ENCODE measurements at places on chromosomes 3 and 15.

DNA sequence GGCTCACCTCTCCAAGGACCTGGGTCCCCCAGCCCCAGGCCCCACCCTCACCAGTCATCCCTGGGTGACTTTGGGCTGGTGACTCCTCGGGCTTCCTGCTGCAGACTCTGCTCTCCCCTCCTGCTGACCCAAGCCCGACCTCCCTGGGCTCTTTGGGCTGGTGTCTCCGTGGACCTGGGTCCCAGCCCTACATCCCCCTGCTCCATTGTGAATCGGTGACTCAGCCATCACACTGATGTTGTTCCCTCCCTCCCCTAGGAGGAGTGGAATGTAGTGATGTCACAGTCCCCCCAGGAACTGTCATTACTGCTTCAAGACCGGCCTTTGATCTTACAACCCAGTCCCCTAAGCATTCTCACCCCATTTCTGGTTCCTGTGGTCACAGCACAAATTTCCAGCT, 83.7 kb downstream of the ADAMTS7 start:
- no peak for DNase-seq

GRCh38 chr15:77867266-77868047, 210.1 kb downstream of the TBC1D2B start:
- no peak for DNase-seq

- DNase-seq: no peak
Observed at GRCh38 chr3:119571688-119572087, 7.6 kb upstream of the ADPRH start.

GRCh38 chr3:10495003-10495402, 10.4 kb downstream of the ATP2B2 start:
- DNase-seq: no peak

GRCh38 chr15:39336926-39337325, 244.0 kb upstream of the THBS1 start:
- DNase-seq: no peak

- no peak for DNase-seq
Observed at GRCh38 chr3:37241880-37242279, 67.5 kb upstream of the LRRFIP2 start.

- no peak for DNase-seq
Observed at GRCh38 chr3:174232658-174233429, 626.3 kb upstream of the NAALADL2 start.

DNA sequence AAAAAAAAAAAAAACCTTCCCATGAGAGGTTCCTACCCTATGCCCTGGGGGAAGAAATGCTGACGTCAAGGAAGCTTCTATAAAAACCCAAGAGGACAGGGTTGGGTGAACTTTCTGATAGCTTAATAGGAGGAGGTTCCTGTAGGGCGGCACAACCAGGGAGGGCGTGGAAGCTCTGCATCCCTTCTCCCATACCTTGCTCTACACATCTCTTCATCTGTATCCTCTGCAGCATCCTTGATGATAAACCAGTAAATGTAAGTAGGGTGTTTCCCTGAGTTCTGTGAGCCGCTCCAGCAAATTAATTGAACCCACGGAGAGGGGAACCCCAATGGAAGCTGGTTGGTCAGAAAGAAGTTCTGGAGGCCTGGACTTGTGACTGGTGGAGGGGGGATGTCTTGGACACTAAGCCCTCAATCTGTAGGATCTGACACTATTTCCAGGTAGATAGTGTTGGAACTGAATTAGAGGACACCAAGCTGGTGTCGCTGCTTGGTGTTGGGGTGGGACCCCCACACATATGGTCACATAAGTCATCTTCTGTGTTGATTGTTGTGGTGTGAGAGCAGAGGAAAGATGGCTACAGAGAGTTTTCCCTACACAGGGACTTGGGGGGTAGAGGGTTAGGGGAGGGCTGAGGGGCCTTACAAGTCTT, 91.5 kb downstream of the ST6GAL1 start:
- peak; percentile 74 for DNase-seq

DNA sequence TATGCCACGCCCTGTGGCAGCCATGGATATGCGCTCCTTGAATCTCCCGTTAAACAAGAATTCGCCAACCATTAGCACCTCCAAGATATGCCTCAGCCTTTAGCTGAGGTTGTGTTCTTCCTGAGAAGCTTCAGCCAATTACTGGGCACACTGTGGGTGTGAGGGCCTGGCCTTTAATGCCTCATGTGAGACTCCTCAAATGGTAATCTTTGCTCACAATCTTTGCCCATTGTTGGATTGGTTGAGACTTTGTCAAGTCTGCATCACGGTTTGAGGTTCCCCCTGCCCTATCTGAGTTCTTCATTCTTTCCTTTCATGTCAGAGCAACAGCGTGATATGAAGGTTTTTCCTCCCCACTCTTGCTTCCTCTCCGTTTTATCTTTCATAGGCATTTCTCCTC, 108.1 kb upstream of the CCDC54 start:
- DNase-seq: no peak

GRCh38 chr3:55286693-55287092, 200.4 kb downstream of the WNT5A start:
- DNase-seq: no peak

DNA sequence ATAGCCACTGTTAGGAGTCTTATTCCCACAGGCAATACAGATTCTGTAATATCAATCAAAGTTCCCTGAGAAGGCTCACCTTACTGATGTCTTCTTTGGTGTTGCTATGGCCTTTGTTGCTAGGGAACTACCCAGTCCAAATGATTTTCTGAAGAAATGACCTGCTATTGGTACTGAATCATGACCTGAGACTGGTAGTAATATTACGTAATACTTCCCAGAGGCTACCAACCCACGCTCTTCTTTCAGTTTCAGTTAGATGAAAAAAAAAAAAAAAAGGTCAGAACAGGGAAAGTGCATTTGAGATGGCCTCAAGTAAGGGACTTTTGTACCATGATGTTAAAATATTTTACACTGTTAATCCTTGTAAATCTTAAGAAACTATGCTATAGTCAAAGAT, 1092.5 kb upstream of the EPHA6 start:
- no peak for DNase-seq

DNA sequence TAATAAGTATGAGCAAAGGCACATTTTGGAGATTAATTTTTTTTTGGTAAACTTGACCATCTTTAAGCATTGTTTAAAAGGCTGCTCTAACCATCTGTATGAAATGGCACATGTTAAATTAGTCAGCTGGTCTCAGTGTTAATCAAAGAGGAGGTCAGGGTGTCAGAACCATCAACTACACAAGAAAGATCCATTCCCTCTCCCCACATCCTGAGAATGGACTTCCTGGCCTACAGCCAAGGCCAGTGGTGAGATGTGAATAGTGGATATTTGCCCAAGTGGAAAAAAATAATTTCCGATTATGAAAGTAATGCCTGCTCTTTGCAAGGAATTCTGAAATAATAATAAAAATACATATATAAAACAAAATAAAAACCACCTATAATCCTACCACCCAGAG, 641.7 kb downstream of the NR2F2 start:
- no peak for DNase-seq

- no peak for DNase-seq
Observed at GRCh38 chr3:172151651-172152649, 112.6 kb downstream of the FNDC3B start.

DNA sequence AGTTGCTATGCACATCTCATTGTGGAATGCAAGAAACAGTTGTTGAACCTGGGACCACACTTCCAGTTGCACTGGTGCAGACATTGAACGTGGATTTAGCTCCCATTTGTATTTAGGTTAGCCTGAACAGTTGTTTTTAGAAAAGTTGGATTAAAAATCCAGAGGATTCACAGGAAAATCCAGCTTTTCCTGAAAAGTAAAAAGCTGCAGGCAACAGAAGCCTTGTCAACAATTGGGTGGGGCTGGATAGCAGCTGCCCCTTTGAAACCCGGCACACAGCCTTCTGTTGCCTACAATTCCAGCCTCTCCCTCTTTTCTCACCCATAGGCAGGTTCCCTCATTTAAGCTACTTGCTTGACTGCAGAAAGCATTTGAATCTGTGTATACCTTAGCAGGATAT, 165.3 kb upstream of the TBL1XR1 start:
- DNase-seq: no peak

- DNase-seq: no peak
Observed at GRCh38 chr3:115324056-115324455, 177.0 kb upstream of the ZBTB20 start.

- DNase-seq: no peak
Observed at GRCh38 chr3:3771567-3771966, 27.7 kb upstream of the LRRN1 start.

DNA sequence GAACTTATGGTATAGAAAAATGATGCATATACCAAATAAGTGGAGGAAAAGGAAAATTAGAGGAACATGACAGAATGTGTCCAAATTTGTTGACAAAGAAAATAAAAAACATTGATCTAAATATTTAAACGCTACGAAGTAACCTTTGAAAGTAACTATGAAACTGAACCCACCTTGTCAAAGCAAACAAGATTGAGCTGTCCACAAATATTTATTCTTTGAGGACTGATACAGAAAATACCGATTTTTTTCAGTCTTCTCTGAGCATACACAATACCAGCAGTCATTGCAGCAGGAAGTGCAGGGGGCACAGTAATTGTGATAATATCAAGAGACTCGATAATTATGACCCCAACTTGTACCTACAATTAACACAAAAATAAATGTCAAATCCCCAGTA, 40.0 kb downstream of the ATP13A3 start:
- no peak for DNase-seq

DNA sequence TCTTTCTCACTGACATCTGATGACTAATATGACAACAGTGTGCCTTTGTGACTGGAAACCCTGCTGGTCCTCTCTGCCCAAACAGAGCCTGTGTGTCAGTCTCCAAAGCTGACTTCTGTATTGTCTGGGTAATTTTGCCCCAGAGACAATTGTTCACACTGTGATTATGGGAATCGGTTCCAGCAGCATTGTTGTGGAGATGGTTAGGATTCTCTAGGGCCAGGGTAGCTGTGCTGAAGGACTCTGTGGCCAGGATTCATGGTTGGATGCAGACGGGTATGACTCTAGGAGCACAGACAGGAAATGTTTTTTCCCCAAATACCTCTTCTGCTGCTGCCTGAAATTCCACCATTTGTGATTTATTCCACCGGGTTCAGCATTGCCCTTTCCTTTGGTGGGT, 57.5 kb upstream of the ITGA11 start:
- no peak for DNase-seq
